ENCODE measurements at places on chromosomes 6 and 20.

DNA sequence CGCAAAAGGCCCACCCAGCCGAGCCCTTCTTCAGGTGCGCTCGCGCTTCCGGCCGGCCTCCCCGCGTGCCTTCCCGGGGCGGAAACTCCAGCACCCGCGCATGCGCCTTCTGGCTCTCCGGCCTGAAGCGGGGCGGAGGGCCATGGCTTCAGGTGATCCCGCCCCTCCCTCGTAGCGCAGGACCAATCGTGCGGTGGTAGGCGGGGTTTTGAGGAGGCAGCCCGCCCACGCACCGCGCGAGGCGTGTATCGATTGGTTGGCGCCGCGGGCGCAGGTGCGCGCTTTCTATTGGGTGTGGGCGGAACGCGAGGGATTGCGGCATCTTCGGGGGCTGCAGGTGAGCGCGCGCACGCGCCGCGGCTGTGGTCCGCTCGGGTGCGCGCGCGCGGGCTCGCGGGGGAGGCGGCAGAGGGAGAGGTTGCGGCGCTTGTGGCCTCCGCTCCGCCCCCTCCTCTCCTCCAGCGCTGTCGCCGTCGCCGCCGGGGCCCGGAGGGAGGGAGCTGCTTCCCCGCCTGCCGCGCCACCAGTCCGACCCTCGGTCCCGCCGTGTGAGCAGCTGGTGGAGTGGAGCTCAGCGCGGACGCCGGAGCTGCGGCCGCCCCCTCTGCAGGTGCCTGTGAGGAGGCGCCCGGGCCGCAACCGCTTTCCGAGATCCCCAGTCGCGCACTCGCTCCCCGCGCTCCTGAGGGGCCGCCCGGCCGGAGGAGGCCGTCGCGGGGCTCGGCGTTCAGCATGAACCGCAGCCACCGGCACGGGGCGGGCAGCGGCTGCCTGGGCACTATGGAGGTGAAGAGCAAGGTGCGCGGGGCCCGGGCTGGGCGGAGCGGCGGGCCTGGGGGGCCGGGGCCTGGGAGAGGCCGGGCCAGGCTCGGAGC lies at the start of gene PARD6B:
TSS of gene PARD6B (plus strand) at position 526 of the 875 bp plus-strand sequence. CDS start at position 733, 207 bp downstream.
- peak; percentile 82 for DNase-seq

DNA sequence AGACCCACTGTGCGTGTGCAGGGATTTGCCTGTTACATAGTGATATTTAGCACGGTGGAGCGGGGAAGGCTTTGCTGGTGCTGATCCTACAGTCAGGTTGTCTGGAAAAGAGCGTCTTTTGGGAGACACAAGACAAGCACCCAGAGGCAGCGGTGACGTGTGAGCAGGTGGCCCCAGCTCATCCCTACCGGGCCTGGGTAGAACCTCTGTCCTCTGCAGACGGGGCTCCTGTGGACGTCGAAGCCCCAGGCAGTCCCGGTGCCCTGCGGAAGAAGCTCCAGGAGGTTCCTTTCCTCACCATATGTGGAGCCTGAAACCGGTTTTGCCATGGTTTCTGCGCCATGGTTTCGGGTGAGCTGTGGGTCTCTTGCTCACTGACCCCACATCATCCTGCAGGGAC lies 68.9 kb upstream of the AFDN start:
- no peak for DNase-seq

- peak; percentile 41 for DNase-seq
Measured at GRCh38 chr6:155177363-155177961, 86.4 kb upstream of the CLDN20 start.

- no peak for DNase-seq
Measured at GRCh38 chr6:163417595-163417994, 3.1 kb downstream of the QKI start.

DNA sequence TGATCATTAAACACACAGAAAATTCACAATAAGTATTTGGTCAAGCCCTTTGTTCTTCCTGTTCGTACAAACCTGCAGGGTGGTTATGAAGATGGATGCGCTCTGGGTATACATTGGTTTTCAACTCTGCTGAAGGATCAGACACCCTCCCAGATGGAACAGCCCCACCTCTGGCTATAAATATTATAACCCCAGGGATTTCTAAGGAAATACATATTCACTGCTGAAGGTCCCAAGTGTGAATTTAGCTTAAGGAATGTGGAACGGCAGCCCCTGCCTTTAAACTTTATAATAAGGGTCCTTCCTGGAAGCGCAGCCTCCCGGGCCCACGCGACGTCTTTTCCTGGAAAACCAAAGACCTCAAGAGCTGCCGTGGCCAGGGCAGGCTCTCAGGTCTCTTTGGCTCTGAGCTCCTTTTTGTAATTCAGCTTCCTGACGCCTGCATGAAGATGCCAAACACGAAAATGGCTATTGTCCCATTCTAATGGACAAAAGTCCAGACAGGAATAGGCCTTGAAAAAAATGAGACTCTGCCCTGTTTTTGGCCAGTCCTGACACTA lies 172.4 kb upstream of the SSTR4 start:
- no peak for DNase-seq

- no peak for DNase-seq
Measured at GRCh38 chr6:121510568-121511177, 75.2 kb downstream of the GJA1 start.

DNA sequence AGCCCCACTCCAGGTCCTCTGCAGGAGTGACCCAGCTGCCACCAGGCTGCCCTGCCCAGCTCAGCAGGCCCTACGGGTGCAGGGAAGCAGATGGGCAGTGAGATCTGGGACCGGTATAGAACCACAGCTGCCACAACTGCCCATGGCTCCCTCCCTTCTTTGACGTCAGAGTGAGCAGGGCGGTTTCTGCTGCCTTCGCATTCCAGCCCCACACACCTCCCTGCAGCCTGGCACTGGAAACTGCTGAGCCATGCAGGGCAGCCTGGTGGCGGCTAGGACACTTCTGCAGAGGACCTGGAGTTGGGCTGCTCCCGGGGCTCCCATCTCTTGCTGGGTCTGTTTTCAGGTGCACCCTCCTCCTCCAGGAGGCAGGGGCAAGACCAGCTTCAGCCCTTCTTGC lies 101.6 kb upstream of the CD93 start:
- no peak for DNase-seq

GRCh38 chr6:127737009-127737486 lies 160.1 kb downstream of the C6orf58 start:
- DNase-seq, result peak; percentile 50

GRCh38 chr6:142534484-142534883 lies 232.7 kb downstream of the ADGRG6 start:
- DNase-seq, result no peak

DNA sequence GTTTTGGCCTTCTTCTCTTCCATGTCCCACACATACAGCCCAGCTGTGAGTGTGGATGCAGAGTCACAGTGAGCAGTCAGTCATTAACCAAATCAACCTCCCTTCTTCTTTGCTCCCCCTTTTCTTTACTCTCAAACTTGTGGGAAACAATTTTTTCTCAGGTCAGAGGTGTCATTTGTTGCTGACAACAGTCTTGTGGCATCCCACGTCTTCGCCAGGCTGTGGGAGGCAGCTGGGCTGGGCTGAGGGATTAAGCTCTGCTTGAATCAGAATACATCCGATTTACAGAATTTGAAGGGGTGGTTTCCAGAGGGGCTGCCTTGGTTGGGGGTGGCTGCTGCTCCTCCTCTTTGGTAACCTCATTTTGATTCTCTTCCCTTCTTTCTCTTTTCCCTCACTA lies 40.5 kb downstream of the SCGN start:
- DNase-seq, result no peak

DNA sequence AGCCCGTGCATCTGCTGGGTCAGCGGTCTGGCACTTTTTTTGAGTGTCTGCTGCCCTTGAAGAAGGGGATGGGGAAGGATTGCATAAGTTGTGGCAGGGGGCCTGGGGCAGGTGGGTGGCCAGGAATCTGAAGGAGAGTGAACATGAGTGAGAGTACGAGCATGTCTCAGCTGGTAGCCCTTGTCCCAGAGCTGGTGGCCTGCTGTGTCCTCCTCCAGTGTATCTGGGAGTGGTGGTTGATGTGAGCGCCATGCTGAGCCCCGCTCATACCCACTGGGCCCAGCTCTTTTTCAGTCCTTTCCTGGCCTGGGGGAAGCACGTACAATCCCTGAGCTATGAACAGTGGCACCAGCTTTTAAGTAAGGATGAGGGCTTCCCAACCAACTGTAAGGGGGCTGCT lies 136.2 kb upstream of the AGPAT4 start:
- no peak for DNase-seq

DNA sequence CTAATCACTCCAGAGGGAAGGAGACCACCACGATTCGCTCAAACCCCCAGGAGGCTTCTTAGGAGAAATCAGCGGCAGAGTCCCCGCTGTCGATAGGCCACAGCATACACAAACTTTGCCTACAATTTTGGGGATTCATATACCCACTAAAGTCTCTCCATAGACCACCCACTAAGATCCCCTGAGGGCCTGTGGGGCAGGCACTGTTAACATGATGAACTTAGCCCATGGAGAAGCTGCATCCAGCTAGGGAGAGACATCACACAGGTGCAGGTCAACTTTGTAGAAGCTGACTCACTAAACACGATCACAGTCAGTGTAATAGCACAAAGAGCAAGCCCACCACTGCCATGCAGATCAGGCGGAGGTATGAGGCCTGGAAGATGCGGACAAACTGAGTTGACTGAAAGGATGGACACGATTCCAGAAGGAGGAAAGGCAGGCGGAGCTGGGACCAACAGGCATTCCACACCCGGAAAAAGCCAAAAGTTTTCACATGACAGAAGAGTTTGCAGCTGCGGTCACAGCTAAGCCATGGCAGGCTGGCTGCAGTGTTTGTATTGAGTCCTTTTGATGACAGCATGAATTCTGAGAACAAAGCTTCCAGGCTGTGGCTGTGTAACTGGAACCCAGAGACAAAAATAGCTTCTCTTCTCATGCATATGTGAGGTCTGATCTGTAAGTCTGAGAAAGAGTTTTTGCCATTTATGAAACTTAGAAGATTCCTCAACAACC lies 75.7 kb upstream of the QKI start:
- no peak for DNase-seq

DNA sequence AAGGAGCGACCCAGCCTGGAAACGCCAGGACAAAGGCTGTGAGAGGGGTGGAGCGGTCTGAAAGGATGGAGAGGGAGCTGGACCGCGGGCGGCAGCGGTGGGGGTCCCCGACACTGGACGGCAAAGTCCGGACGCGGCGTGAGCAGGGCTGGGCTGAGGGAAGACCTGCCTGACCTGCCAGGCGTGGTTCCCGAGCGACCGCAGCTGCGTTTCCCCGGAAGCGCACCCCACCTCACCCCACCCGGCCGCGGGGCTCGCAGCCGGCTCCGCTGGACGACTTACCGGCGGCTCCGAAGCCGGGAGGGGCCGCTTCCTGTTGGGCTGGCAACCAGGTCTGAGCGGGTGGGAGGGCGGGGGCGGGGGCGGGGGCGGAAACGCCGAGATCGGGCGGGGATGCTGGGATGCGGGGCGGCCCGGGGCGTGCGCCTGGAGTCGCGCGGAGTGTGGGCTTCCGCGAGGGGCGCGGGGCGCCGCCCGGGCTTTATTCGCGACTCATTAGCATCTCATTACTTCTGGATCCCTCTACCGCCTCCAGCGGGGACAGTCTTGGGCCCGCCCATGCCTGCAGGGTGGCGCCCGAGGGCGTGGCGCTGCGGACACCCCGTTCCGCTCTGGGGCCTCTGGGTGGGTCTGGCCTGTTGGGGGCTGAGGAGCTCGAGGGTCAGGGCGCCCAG lies at the start of gene MICAL1:
TSS of gene MICAL1 (minus strand) at position 336 of the 674 bp plus-strand sequence. CDS start 1,576 bp downstream, outside the sequence.
- DNase-seq, result no peak

Measured in amniotic stem cell (primary cell).